ENCODE measurements at places on chromosomes 1 and 21. TPM values are rescaled to one million over a fixed set of nuclear protein-coding genes. Genes with fewer than 3 reads are reported as not detected.
A peak's percentile ranks its signal among the peaks of the same experiment; 100 is the strongest.

DNA sequence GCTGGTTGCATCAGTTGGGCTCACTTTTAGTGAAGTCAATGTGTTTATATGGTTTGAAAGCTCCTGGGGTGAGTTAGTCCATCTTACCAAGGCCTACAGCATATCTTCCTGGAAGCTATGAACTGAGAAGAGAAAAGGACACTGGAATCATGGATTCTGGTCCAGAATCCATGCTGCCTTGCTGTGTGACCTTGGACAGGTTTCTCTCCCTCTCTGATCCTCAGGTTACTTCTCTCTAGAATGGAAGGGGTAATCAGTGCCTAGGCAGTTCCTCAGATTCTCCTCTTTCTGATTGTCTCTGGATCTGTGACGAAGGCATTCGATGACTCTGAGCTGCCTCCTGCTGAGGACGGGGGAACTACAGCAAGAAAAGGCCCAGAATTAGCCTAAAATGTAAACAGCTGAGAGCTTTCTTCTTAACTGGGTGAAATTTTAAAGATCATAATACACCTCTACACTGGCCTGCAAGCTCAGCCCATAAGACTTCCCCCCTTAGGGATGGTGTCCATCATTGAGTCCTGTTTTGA, 425.0 kb upstream of the VAMP3 start:
- no peak for DNase-seq

MANEAL gene
- total RNA-seq, result 6.4 TPM

BTG3 gene
- total RNA-seq, result 23.9 TPM

GRCh38 chr1:2374252-2375155, 16.9 kb downstream of the MORN1 start:
- DNase-seq, result no peak

DNA sequence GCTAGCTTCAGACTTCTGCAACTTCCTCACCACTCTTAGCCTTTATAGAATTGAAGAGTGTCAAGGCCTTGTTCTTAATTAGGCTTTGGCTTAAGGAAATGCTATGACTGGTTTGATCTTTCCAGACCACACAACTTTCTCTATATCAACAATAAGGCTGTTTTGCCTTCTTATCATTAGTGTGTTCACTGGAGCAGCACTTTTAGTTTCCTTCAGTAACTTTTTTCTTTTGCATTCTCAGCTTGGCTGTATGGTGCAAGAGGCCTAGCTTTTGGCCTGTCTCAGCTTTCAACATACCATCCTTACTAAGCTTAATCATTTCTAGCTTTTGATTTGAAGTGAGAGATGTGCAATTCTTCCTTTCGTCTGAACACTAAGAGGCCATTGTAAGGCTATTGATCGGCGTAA, 8.6 kb downstream of the PRKACB start:
- no peak for DNase-seq

DNAH14 gene
- 34.1 TPM for total RNA-seq

- DNase-seq, result no peak
These were observed 100.0 kb upstream of the HNRNPU start for GRCh38 chr1:244964112-244964971.

GRCh38 chr1:161805399-161806197, 39.5 kb downstream of the ATF6 start:
- DNase-seq, result no peak

- DNase-seq, result peak; percentile 11
These were observed 25.7 kb downstream of the CRYAA start for GRCh38 chr21:43194303-43195120.

C8B gene
- 0.30 TPM for total RNA-seq

GJA9 gene
- not detected for total RNA-seq

CCDC27 gene
- 0.13 TPM for total RNA-seq

GRCh38 chr1:167276969-167277368, 56.3 kb downstream of the POU2F1 start:
- no peak for DNase-seq

GRCh38 chr1:58155418-58156123, 391.0 kb downstream of the OMA1 start:
- peak; percentile 68 for DNase-seq

- DNase-seq, result no peak
These were observed 27.0 kb upstream of the SERBP1 start for GRCh38 chr1:67457247-67457646.

DISP3 gene
- 6.1 TPM for total RNA-seq

- DNase-seq, result no peak
These were observed 1.6 kb downstream of the SOX13 start for GRCh38 chr1:204074274-204075138.

DNA sequence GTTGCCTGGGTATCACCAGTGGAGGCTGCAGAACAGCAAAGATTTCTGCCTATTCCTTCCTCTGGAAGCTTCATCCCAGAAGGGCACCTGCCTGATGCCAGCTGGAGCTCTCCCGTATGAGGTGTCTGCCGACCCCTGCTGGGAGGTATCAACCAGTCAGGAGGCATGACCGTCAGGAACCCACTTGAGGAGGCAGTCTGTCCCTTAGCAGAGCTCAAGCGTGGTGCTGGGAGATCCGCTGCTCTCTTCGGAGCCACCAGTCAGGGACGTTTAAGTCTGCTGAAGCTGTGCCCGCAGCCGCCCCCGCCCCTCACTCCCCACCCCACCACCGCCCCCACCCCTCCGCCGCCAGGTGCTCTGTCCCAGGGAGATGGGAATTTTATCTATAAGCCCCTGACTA, 23.1 kb upstream of the HFM1 start:
- peak; percentile 16 for DNase-seq

GRCh38 chr1:207031632-207032264, 808 bp downstream of the C1orf116 start:
- DNase-seq, result no peak

GRCh38 chr1:184854496-184855140, 100.0 kb upstream of the EDEM3 start:
- no peak for DNase-seq

Data from WTC11 (cell line).